ENCODE measurements at places on chromosomes 2 and 18. TPM values are rescaled to one million over a fixed set of nuclear protein-coding genes. Genes with fewer than 3 reads are reported as not detected.

GRCh38 chr18:79438898-79439627, 43.3 kb downstream of the NFATC1 start:
- DNase-seq = no peak

DNA sequence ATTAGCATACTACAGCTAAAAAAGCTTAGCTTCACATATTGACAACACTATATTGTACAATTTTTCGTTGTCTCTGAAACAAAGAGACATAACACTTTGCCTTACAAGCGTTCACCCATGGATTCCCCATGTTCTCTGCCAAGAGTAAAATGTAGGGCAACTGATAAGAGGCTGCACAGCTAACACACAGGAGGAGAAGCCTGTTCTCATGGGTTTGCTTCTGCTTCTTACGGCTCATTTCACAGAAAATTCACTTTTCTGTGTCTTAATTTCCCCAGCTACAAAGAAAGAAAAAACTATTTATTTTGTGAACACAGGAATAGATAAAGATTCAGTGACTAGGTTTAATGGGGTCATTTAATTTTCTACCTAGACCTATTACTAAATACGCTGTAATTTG, 182.8 kb upstream of the DLGAP1 start:
- DNase-seq = no peak

- DNase-seq = no peak
Measured at GRCh38 chr2:17911491-17912260, 33.2 kb downstream of the KCNS3 start.

The PARD3B gene
- total RNA-seq = 8.1 TPM

The RUFY4 gene
- not detected for total RNA-seq

The SKOR2 gene
- total RNA-seq = not detected

The FN1 gene
- total RNA-seq = 36,331 TPM

The SAG gene
- total RNA-seq = not detected

Data from GM23248 (cell line).